ENCODE measurements at places on chromosomes 1 and 21.

GRCh38 chr1:44420535-44420934 is 15.5 kb downstream of the RNF220 start:
- no peak for DNase-seq

- DNase-seq = no peak
Observed at GRCh38 chr1:96842215-96842614, 120.6 kb downstream of the PTBP2 start.

- no peak for DNase-seq
Observed at GRCh38 chr21:39632796-39633442, 20.2 kb downstream of the B3GALT5 start.

DNA sequence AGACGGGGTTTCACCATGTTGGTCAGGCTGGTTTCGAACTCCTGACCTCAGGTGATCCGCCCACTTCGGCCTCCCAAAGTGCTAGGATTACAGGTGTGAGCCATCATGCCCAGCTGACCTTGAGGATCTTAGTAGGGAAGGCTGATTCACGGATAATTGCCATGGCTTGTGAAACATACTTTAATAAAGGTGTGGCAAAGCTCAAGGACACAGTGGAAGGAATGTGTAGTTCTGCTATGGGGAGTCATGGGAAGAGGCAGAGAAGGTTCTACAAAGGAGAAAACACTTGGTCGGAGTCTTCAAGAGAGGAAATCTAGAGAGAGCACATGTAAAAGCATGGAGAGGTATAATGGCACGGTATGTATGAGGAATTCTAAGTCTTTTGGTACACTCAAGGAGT is 12.7 kb upstream of the PTCH2 start:
- no peak for DNase-seq

DNA sequence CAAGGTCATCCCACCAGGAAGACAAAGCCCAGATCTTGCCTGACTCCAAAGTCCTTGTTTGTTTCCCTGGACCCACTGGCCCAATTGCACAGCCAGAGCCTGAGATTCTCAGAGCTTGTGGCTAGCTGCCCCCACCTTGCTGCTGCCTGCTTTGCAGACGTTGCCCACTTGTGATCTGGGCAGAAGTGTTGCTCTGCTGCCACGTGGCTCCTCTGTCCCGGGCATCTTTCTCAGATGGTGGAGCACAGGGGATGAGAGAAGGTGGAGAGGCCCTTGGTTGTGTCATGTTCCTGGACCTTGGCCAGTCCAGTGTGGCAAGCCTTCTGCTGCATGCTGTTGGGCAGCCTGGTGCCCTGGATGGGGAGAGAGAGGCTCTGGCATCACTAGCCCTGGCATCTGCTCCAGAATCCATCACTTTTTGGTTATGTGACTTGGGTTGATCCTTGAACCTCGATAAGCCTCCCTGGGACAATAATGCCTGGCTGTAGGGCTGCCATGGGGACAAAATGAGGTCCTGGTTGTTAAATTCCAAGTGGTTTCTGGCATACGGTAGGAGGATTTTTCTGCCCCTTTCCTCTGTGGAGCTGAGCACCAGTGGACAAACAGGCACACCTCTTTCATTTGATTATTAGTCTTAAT is 1.5 kb upstream of the NR0B2 start:
- no peak for DNase-seq

GRCh38 chr21:43667191-43667904 is 8.0 kb downstream of the RRP1B start:
- no peak for DNase-seq

DNA sequence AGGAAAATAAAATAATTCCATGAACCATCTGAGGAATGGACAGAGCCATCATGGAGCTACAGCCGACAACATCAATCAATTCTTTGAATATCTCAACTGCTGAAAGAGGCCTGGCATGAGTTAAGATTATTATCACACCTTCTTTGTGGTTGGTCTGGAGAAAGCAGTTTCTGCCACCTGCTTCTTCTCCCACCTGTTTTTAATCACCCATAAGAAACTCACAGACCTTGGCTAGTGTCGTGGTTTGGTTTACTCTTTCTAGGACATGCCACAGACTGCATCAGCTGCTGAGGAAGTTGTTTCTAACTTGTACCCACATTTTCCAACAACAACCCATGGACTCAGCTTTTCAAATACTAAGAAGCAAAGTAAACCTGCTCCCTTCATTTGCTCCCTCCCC is 65.6 kb downstream of the NTPCR start:
- DNase-seq = no peak

DNA sequence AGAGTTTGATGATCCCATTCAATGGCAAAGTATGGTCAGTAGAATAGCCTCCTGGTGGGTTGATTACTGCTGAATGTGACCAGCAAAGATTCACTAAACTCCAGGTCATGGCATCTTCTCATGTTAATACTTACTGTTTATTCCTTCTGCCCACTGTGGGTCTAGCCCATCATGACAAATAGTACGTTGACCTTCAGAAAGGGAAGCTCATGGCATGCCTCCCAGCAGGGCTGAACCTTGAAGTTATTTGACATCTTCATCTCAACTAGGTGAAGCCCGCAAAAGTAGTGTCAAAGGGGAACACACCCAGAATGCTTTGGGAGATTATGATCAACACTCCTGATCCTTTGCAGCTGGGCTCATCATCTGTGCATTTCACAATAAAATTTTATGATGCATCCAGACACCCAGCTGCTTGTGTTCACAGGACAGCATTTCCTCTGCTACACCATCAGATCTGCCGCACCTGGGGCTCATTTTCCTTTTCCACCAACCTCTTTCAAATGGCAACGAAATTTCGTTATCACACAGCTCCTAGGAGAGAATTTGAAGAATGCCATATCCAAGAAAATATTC is 49.6 kb downstream of the HLX start:
- DNase-seq = no peak

DNA sequence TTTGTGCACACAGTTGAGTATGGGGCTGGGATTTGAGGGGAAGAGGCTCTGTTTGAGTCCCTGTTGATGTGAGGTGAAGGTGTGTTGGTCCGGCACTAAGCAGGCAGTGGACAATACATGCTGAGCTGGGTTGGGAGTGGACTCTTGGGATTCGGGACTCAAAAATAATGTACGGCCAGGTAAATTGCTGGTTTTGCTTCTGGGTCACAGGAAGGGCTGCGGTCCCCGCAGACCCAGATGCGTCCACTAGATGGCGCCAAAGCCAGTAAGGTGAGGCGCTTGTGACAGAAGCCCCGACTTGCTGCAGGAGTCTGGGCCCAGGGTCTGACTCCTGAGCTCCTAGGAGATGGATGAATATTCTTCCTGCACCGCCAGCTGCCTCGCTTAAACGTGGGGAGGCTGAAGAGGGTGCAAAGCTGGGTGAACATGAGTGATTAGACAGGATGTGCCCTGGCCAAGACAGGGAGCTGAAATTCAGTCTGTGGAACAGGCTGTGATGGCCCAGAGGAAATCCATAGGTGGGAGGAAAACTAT is 61.4 kb downstream of the ACBD3 start:
- peak; percentile 64 for DNase-seq

DNA sequence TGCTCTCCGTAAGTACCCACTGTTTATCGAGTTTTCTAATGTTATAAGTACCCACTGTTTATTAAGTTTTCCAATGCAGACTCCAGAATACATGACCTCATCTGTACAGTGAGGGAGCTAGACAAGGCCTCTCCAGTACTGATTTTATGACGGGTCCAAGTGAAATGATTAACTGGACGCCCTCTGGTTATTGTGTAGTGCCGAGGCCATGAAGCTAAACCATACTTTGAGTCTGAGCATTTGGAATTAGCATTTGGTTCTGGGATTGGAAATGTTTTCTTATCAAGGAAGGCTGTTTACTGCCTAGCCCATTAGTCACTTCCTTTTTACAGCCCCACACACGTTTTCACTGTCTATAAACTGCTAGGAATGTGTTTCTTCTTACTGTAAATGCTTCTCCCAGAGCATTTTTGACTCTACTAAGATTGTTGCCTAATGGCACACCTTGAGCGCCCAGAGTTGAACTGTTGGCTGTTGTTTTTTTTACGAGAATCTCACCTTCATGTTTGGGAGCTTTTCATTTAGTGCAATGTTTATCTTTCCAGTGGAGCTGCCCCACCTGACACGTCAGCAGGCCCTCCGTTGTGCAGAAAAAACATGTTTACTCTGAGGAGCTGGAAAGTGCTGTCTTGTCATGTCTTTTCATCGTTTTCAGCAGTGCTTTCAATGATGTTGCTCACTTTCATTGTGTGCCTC is 26.9 kb downstream of the SPATA46 start:
- DNase-seq = no peak

DNA sequence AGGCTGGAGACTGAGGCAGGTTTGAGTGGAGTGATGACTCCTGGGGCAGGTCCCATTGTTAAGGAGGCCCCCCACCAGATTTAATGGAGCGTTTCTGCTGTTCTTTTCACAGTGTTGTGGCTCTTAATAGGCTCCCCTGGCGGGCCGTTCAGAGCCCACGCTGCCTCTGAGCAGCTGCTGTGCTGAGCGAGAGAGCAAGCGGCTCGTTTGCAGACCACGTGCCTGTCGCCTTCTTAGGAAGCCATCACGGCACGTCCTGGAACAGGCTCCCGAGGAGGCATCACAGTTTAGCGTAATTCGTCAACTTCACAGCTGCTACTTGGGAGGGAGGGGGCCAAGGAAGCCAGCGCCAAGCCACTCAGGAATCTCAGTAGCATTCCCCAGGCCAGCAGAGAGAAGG is 70.5 kb upstream of the CTTNBP2NL start:
- DNase-seq = no peak

GRCh38 chr1:183837062-183837461 is 32.1 kb downstream of the RGL1 start:
- no peak for DNase-seq

GRCh38 chr1:153494976-153495535 is 34.6 kb upstream of the S100A7 start:
- no peak for DNase-seq

DNA sequence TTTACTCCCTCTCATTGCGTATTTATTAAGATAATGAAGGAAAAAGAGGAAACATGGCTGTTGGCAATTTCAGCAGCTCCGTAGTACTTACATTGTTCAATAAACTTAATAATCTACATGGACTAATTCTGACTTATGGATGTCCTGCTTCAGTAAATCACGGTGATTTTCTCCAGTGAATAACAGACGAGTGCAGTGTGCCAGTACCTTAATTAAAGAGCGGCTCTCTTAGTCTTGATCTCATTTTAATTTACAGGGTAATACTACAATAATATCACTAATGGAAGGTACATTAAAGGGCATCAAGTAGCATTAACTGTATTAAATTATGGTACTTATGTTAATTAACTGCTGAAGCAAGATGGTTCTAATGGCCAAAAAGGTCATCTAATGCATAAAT is 187.2 kb downstream of the NTNG1 start:
- no peak for DNase-seq

- DNase-seq = no peak
Observed at GRCh38 chr1:156492591-156493080, 7.9 kb downstream of the MEF2D start.

GRCh38 chr1:54506594-54506993 is 41.4 kb upstream of the ACOT11 start:
- DNase-seq = no peak

- no peak for DNase-seq
Observed at GRCh38 chr1:78536427-78536826, 45.7 kb downstream of the PTGFR start.

DNA sequence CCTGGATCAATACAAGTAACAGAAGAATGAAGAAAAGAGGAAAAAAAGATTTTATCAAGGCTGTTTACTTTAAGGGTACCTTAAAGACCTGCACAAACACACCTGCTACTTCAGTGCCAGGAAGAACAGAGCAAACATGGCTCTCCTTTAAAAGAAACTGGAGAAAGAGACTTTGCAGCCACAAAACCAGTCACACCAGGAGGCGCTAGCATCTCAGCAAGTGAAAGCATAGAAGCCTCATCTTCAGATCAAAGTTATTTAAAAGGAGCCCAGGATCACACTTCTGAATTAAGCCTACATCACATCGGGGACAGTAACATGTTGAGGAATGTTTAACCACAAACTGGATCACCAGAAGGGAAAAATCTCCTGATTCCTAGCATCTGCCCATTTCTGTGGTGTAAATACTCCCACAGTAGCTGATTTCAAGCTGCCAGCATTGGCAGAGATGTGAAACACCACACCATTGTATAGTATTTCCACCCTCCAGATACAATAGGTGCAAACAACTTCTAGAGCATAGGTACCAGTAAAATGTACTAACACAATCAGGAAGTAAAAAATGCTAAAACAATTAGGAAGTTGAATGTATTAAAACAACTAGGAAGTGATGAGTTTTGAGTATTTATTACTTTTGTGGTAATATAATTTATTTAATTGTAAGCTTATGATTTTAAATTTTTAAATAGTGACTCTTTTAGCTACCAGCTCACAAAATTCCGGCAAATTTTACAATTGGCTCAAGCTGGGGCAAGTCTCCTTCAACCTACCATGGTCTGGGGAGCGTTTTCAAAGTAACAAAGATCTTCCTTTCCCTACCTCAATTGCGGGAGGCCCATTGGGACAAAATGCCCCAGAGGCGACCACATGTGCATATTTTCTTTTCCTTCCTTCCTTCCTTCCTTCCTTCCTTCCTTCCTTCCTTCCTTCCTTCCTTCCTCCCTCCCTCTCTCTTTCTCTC is 105.3 kb upstream of the CLDN14 start:
- DNase-seq = no peak

GRCh38 chr1:94325377-94326302 is 88.3 kb upstream of the ARHGAP29 start:
- no peak for DNase-seq

GRCh38 chr1:178973652-178974101 is 52.0 kb upstream of the FAM20B start:
- no peak for DNase-seq

DNA sequence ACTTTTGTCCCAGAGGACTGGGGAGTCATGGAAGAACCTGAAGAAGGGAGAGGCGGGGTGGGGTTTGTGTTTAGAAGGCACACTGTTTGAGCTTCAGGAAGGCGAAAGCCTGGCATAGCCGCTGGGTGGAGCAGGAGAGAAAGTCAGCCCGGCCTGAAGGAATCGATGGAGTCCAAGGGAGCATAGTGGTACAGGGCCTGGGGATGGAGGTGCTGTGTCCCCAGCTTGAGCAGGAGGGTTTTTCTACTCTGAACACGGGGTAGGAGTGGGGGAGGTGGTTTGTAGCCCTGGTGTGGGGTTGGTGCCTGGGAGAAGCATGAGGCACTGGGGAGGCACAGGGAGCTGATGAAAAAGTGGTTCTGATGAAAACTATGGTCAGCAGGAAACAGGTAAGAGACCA is 4.7 kb upstream of the CCDC24 start:
- no peak for DNase-seq

GRCh38 chr1:180917306-180918065 is 4.8 kb downstream of the KIAA1614 start:
- DNase-seq = no peak

- DNase-seq = no peak
Observed at GRCh38 chr1:172172352-172172831, 248.1 kb upstream of the C1orf105 start.

GRCh38 chr21:42694751-42695696 is 41.6 kb downstream of the PDE9A start:
- no peak for DNase-seq

GRCh38 chr21:39601187-39601928 is 11.4 kb upstream of the B3GALT5 start:
- DNase-seq = no peak

- no peak for DNase-seq
Observed at GRCh38 chr1:13585612-13585991, 2.0 kb downstream of the PDPN start.

Data from putamen (tissue), 1 donor.